Naive thymus-derived CD4-positive, alpha-beta T cell (primary cell): ENCODE measurements at places on chromosomes 3 and 15. TPM values are rescaled to one million over a fixed set of nuclear protein-coding genes. Genes with fewer than 3 reads are reported as not detected.
A peak's percentile ranks its signal among the peaks of the same experiment; 100 is the strongest.

DNA sequence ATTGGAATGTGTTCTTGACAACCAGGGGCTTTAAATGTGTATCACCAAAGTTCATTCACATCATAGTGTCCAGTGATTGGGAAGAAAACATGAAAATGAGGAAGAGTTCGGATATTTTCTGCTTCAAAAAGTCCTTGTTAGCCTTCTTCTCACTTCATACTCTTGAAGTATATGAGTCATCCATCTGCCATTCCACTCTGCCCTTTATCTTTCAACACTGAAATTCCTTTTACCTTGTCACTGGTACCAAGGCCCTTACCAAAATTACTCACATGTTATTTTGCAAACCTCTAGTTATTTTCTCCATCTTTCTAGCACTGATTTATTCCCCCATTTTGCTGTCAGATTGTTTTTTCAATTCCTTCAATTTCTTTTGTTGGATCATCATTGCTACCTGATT is 32.5 kb downstream of the OR5H15 start:
- no peak for DNase-seq

- no peak for DNase-seq
Observed at GRCh38 chr3:18586076-18586475, 160.9 kb upstream of the SATB1 start.

DNA sequence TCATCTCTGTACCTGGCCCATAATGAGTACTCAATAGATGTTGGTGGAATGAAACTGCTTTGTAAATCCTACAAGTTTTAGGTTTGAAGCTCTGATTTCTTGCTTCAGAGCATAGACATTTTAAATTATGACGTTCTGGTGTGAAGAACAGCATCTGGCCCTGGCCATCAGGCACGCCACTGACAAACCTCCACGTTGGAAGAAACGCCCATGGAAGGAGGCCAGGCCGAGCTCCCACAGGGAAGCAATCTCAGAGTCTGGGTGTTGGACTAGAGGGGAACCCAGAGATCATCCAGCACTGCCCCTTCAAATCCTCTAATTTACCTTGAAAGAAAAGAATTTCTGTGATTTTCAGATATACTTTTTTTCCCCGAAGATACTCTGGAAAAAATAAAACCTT is 328.1 kb upstream of the RGMA start:
- no peak for DNase-seq

DNA sequence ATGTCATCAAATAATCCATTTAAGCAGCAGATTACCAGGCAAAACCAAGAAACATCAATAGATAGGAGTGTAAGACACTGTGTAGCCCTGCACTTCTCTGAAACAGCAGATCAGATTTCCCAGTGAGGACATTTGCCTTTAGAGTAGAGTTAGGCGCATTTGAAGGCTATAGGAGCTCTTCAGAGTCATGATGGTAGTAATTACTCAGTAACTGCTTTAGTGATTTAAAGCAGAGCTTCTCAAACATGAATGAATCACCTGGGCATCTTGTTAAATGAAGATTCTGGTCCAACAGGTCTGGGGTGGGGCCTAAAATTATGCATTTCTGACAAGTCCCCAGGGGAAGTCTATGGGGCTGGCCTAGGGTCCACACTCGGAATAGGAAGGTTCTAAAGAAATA is 36.9 kb downstream of the THRB start:
- DNase-seq, result no peak

GRCh38 chr3:50616003-50616769 is 765 bp upstream of the MAPKAPK3 start:
- peak; percentile 79 for DNase-seq

- no peak for DNase-seq
Observed at GRCh38 chr3:23654571-23654970, 151.2 kb upstream of the UBE2E1 start.

- DNase-seq, result no peak
Observed at GRCh38 chr15:77417602-77418001, 2.3 kb downstream of the PEAK1 start.

DNA sequence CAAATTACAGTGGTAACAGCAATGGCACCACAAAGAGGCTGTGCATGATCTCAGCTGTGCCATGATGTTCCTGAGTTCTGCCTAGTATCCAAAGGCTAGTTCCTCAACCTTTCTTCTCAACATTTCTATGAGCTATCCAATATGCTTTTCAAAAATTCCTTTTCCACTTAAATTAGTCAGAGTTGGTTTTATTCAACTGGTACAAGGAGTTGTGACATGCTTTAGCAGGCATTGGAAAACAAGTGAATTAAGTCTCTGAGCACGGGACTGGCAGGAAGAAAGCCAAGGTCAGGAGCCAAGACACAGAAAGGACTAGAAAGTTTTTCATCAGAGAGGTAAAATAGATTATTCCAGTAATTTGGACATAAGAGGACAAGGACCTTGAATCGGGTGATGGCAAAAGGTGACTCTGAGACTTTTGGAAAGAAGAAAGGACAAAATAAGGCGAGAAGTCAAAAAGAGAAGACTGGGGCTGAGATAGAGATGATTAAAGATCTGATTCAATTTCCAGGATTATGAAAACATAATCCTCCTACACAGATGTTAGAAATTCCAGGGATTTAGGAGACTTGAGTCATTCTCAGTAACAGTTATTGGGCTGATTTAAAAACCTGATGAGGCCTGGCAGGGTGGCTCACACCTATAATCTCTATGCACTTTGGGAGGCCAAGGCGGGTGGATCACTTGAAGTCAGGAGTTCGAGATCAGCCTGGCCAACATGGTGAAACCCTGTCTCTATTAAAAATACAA is 36.1 kb downstream of the PBRM1 start:
- DNase-seq, result no peak

DNA sequence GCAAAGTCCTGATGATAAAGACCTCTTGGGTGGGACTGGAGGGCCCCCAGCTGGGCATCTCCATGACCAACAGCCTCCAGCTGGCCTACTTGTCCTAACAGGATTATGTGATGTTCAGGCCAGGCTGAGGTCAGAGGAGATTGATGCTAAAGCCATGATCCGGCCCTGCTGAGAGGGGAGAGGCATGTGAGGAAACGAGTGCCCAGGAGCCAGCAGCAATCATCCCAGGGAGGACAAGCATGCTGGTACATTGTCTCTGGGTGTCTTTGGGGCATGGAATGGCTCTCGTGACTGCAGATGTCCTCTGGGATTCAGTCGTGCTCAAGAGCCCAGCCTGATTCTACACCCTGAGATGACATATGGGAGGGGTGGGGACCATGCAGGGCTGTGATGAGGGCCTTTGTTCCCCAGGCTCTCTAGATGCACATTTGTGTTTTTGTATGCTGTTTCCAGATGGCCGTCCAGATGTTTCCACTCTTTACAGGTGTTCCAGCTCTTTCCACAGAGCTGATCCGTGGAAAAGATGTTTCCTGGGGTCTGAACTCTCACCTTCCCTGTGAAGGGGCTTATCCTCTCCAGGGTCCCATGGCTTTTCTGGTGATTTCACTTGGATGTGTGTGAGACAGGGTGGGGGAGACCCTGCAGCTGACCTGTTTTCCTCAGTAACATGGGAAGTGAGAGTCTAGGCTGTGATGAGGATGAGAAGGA is 20.2 kb downstream of the SLC24A1 start:
- DNase-seq, result no peak

DNA sequence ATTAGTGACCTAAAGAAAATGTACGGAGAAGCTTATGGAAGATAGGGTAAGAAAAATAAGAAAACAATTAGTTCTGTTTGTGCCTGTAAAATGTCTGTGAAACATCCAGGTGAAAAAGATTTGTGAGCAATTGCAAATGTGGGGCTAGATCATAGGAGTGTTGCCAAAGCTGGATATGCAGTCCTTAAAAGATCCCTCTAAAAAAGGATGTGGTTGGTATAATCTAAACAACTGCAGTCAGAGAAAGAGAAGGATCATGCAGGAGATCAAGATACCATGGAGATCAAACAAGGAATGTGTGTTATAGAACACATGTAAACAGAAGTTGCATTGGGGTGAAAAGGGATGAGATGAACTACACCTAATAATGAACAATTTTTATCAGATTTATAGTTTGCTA is 116.8 kb downstream of the ALCAM start:
- DNase-seq, result no peak

The SRP14 gene
- 787 TPM for polyA plus RNA-seq

The HYAL1 gene
- polyA plus RNA-seq, result 0.12 TPM

The SCN11A gene
- not detected for polyA plus RNA-seq

The LDHAL6B gene
- not detected for polyA plus RNA-seq
